ENCODE measurements at places on chromosomes 7 and 10.

DNA sequence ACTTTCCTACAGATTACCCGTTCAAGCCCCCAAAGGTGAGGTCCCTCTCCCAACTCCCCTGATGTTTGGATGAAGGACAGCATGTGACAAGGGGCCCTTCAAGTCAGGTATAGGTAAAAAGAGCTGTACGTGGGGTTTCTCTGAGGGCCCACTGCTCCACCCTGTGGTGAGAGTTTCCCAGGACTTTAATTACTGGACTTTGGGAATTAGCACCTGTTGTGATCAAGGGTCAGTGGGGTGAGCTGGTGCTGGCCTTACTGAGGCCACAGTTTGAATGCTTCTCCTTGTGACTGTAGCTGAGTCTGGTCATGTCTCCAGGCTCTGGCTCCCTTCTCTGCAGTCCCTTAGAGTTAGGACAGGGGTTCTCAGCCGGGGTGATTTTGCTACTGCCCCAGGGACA is 16.8 kb downstream of the UBE2D4 start:
- no peak for DNase-seq

GRCh38 chr7:150797661-150798060 is 2.5 kb downstream of the TMEM176B start:
- DNase-seq: no peak

DNA sequence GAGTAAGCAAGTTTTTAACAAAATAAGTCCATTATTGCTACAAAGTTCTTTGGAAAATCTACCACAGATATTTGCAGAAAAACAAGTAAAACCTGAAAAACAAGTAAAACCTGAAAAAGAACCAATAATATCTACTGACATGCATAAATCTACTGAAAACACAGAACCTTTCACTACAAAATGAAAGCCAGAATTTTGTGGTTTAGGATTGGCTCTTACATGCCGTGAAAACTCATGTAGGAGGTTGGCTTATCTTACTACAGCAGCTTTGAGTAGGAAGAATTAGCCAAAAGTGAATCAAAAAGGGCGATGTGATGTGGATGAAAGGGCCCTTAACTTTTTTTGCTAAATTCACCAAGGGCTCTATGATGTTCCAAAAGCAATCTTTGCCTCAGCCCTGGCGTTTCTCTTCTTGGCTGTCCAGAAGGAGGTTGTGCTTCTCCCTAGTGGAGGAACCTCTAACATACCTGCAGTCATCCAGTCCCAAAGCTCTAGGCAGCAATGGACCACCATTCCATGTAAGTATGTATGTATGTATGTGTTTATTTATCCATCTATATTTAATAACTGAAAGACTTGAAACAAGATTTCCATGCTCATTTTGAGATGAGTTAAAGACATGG is 93.5 kb upstream of the ZNF804B start:
- no peak for DNase-seq

GRCh38 chr10:133378251-133379096 is 588 bp upstream of the PAOX start:
- DNase-seq: peak; percentile 60

- no peak for DNase-seq
Observed at GRCh38 chr7:139094030-139094429, 15.5 kb downstream of the ZC3HAV1 start.

DNA sequence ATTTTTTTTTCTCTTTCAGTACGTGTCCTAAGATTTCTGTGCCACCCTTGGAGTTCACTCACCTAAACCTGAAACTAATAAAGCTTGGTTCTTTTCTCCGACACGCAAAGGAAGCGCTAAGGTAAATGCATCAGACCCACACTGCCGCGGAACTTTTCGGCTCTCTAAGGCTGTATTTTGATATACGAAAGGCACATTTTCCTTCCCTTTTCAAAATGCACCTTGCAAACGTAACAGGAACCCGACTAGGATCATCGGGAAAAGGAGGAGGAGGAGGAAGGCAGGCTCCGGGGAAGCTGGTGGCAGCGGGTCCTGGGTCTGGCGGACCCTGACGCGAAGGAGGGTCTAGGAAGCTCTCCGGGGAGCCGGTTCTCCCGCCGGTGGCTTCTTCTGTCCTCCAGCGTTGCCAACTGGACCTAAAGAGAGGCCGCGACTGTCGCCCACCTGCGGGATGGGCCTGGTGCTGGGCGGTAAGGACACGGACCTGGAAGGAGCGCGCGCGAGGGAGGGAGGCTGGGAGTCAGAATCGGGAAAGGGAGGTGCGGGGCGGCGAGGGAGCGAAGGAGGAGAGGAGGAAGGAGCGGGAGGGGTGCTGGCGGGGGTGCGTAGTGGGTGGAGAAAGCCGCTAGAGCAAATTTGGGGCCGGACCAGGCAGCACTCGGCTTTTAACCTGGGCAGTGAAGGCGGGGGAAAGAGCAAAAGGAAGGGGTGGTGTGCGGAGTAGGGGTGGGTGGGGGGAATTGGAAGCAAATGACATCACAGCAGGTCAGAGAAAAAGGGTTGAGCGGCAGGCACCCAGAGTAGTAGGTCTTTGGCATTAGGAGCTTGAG is at the start of gene CFTR:
TSS of gene CFTR (plus strand) at position 801 of the 830 bp plus-strand sequence. CDS start 70 bp downstream, outside the sequence.
- DNase-seq: no peak

GRCh38 chr7:109126404-109127050 is 556.9 kb downstream of the DNAJB9 start:
- DNase-seq: no peak

- no peak for DNase-seq
Observed at GRCh38 chr10:76195654-76196390, 764.4 kb downstream of the LRMDA start.

GRCh38 chr7:114175125-114175524 is 239.5 kb upstream of the FOXP2 start:
- DNase-seq: no peak
